ENCODE measurements at places on chromosomes 13 and 19.

DNA sequence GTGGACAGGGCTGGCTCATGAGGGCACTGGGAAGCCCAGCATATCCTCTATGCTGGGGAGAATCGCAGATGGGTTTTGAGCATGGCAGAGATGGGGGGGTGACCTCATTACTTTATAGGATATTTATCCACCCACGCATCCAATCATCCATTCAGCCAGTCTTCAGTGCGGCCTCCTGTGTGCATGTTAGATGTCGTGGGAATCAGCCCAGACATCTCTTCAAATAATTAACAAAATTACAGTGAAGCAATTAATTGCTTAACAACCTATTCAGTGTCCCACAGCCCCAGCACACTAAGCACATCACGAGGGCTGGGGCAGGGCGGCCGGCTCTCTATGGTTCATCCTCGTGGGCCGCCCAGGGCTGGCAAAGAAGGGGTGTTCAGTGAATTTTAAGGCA, 21.6 kb downstream of the LIG1 start:
- no peak for DNase-seq

DNA sequence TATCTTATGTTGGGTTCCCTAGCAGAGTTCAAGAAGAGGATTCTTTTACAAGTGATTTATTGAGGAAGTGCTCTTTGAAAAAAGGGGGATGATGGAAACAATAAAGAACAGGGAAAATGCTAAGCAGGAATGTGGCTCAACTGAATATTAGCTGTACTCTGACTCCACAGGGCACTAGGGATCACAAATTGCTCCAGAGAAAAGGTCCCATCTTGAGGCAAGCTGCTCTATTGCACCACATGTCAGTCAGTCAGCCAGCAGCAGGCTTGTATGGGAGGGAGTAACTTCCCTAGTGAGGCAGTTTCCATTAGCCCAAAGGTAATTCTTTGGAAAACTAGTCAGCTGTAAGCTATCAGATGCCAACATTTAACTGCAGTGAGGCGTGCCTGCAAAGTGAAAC, 73.3 kb upstream of the FNDC3A start:
- DNase-seq, result no peak

DNA sequence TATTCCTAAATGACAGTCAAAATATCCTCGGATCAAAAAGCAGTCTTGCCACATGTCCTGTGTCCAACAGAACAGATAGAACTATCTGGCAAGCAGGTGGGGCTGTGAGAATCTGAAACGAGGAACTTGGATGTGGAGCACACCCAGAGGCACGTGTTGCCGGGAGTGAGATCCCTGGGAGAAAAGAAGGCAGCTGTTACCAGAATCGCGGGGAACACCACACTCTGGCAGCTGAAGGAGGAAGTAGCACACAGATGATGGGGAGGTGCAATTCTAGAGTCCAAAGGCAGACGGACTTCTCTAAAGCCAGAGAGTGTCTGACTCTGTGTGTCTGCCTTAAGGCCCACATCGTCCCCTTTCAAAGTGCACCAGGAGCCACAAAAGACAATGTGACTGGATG, 22.3 kb downstream of the SLC7A1 start:
- DNase-seq, result no peak

GRCh38 chr19:30206187-30206586, 166.0 kb upstream of the ZNF536 start:
- DNase-seq, result no peak

- no peak for DNase-seq
These were observed 2.6 kb downstream of the GPR42 start for GRCh38 chr19:35373492-35373891.

DNA sequence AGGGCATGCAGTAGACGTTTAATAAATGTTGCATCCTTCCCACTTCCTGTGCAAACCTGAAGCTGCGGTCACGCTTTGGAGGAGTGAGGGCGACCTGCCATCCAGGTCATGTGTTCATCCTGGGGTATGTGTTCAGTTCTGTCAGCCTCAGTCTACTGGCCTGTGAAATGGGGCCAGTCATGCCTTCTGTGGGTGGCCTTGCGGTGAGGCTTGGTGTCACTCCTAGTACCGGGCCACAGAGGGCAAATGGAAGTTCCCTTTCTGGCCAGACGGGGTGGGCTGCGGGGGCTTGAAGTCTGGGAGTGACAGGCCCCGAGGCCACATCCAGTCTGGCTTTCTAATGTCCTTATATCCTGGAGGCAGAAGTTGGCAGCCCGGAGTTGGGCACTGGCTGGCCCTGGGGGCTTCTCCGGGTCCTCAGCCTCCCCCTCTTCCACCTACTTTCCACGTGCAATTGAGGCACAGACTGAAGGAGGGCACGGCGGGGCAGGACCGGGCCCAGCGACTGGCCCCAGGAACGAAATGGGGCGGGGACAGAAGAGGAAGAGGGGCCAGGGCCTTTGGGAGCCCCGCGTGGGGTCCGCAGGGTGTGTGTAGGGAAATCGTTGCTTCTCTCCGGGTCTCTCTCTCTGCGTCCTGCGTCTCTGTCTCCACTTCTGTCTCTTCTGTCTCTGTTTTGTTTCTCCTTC, 11.1 kb downstream of the PDE4A start:
- DNase-seq, result no peak

DNA sequence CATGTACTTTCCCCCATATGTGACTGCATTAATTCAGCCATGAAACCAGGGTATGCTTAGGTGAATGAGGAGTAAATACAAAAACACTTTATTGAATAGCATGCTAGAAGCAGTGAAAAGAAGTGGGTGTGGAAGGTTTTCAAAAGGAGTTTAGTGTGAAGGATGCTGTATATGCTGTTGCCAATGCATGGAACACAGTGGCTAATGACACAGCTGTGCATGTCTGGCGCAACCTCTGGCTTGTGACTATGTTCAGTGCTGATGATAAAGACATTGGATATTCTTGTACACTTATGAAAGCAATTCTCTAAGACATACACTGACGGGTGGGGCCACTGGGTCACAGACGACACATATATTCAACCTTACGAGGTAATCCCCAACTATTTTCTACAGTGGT, 55.2 kb downstream of the SOX21 start:
- DNase-seq, result no peak

DNA sequence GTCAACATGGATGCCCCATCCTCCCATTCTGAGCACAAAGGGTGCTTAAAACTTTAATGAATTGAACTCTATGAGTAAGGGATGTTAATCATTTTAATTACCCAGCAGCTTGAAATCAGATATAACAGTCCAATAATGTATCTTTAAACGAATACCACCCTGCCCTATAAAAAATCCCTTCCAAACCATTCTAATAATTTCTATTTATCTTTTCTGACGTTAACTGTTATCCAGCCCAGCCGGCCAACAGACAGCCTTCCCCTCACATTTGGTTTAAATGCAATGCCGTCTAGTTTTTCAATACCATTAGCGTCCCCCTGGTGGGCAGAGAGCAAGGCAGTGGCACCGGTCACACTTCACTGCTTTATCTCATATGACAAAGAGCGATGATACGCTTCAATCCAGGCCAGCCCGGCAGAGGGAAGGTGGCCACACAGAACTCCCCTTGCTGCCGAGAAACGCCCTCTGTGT, 402.2 kb upstream of the ZNF507 start:
- no peak for DNase-seq

DNA sequence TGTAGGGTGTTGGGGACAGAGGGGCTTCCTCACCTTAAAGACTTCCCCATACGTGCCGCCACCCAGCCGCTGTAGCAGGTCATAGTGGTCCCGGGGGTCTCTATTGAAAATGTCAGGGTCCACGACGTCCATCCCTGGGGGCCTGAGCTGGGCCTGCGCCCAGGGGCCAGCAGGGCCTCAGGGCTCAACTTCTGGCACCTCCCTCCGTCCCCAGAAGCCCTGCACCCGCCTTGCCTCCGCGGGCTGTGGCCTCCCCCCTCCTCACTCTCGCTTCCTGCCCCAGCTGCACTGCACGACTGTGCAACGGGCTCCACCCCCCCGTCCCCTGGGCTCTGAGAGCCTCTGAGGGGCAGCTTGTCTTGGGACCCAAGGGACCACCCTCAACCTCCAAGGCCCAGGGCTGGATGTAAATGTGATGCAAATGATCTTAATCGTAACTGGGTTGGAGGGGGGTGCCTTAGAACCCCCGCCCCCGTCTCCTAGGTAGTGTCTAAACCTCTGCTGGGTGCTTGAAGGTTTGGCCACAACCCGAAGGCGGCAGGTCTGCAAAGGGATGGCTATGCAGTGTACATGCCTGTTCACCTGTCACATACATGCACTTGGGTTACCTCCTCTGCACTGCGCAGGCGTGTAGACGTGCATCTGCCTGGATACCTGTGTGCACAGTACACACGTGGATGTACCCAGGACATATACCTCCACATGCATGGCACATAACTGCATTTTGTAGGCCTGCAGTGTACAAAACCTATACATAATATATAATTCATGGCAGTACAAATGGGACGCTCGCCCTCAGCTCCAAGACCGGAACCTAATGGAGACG, at the start of gene MAP4K1:
Gene MAP4K1 (minus strand): TSS at position 190 of the 826 bp plus-strand sequence. CDS start 58 bp downstream, at position 132.
- DNase-seq, result peak; percentile 48

DNA sequence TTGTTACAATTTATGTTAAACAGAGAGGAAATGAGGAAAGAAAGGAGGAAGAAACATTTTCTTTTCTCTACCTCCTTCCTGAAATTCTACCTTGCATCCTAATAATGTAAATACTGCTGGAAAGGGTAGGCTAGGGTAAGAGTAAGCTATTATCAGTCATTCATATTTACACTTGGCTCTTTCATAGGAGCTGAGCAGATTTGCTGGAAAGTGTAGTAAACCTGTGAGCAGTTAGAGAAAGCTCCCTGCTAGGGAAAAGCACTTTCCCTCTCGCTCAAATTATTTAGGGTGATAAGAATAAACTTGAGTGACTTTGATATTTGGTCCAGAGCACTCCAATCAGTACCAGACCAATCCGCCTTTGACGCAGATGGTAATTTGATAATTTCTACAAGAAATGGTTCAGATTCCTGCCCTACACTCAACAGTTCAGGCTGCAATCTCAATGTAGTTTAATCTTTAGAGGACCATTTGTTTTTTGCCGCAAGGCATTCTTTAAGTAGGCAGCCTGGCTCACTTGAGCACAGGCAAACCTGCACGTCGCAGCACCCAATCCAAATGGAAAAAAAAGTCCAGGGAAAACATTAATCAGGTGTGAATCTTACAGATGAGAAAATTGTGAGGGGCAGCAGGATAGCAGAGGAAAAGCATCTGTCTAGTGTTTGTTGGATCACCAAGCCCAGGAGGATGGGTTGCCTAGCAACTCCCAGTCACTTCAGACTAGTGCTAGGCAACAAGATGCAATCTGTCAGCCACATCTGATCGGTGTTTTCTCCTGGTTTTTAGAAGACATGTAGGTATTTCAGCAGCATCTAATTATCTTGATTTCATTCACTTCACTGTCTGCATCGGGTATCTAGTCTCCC, 68.6 kb upstream of the KL start:
- no peak for DNase-seq

DNA sequence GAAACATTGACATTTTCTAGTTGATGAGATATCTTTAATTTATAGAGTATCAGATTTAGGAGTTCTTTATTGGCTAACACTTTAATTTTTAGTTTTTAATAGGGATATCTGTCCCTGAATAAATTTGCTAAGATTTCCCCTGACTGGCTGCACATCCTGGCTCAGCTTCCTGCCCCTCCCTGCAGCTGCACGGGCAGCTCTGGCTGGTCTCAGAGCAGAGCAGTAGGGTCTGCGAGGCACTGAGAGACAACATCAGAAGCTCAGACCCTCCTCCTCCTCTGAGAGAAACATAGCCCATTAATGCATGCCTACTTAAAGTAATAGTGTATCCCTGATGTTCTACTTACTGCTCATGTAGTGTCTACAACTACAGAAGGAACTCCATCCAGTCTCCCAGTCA, 139.2 kb downstream of the TNFSF13B start:
- no peak for DNase-seq

DNA sequence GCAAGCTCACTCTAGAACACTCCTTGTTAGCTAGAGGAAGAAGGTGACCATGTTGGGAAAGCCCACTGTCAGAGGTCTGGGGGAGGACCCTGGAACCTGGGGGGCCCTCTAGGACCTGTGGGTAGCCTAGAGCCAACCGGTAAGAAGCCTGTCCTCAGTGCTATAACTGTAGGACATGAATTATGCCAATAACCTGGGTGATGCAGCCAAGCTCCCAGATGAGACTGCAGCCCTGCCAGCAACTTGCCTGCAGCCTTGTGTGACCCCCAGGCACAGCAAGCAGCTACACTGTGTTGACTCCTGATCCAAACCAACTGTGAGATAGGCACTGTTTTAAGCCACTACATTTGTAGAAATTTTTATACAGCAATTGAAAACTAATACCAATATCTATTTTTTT, 122.3 kb downstream of the MIPEP start:
- no peak for DNase-seq

DNA sequence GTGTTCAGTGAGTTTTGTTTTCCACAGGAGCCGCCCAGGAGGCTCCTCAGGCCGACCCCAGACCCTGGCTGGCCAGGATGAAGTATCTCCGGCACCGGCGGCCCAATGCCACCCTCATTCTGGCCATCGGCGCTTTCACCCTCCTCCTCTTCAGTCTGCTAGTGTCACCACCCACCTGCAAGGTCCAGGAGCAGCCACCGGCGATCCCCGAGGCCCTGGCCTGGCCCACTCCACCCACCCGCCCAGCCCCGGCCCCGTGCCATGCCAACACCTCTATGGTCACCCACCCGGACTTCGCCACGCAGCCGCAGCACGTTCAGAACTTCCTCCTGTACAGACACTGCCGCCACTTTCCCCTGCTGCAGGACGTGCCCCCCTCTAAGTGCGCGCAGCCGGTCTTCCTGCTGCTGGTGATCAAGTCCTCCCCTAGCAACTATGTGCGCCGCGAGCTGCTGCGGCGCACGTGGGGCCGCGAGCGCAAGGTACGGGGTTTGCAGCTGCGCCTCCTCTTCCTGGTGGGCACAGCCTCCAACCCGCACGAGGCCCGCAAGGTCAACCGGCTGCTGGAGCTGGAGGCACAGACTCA, 12.9 kb downstream of the B3GNT3 start:
- no peak for DNase-seq

- no peak for DNase-seq
These were observed 38.5 kb downstream of the DPRX start for GRCh38 chr19:53670345-53670744.

GRCh38 chr13:74892096-74892495, 589.9 kb downstream of the TBC1D4 start:
- no peak for DNase-seq

DNA sequence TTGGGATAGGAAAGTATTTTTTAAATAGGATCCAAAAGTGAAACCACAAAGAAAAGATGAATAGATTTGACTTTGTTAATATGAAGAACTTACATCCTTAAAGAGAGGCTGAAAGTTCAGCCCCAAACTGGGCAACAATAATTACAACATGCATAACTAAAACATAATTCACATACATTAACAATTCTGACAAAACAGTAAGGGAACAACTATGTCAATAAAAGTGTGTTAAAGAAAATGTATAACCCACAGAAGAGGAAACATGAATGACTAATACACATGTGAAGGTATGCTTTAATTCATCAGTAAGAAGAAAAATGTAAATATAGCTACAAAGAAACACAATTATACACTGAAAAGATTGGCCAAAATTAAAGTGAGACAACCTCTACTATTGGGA, 1597.6 kb upstream of the MIR17HG start:
- no peak for DNase-seq

DNA sequence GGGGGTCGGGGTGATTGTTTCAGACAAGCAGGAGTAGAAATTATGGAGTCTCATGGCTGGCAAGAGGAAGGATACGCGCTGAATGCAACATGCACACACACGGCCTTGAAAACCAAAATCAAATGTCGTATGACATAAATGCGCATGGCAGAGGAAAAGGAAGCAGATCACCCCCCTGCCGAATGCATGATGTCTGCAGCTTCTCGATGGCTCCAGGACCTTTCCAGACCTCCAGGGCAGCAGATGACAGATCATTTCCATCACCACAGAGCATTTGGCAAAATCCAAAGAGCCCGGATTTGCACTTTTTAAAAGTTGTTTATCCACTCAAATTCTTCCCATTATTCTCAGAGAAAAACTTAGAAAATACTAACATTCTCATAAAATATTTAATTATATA, 211.7 kb downstream of the NHLRC3 start:
- DNase-seq, result no peak
